ENCODE measurements at places on chromosomes 2 and 18.

DNA sequence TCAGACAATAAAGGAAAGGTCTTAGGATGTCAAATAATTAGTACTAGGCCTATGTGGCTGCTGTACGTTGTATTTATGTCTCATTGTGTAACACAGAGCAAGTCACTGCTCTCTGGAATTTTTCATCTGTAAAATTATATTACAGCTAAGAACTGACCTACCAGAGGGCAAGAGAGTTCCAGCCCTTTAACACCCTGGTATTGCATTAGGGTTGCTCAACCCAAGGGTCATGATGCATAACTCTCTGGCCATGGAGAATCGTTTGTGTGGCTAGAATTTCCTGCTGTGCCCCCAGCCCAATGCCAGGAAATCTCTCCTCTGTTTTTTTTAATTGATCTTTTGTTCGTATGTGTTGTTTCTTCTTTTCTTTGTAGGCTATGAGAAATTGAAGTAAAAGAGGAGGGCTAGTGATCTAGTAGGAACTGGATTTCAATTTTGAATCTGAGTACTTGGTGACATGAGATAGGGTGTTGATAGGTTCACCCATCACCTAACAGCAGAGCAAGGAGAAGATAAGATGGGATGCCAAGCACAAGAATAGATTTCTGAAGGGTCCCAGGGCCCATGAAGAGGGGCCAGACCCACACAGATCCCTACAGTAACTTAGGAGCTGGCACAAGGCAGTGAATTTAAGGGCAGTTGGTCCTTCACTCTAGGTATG, 571.2 kb upstream of the TNP1 start:
- no peak for DNase-seq

- no peak for DNase-seq
These were observed 18.8 kb upstream of the GPR17 start for GRCh38 chr2:127626917-127627739.

DNA sequence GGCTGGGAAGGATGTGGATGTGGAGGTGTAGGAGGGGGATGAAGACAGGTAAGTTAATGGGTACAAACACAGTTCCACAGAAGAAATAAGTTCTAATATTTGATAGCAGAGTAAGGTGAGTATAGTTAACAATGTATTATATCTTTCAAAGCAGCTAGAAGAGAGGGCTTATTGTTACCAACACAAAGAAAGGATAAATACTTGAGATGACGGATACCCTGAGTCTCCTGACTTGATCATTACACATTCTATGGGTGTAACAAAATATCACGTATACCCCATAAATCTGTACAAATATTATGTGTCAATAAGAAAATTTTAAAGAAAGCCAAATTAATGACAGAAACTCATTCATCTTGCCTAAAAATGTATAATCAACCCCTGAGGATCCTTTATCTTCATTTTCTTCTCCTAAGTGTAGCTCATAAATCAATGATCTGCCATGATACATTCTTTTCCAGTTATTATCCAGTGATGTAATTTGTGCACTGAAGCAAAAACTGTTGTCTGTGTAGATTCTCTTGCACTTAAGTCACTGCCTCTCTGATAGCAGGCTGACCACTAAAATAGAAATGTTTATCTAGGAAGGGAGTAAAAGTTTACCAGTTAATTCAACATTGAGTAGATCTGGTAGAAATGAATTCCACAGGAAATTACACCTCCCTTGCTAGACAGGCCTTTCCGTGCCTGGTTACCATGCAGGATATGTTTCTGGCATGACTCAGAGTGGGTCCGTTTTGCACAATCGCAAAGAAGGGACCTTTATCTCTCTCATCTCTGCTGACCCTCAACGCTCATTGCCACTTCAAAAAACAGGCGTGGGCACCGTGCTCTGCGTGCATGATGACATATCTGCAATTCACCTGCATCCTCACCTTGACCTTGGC, 249.7 kb upstream of the NCKAP5 start:
- no peak for DNase-seq

GRCh38 chr2:154551649-154552048, 146.8 kb upstream of the KCNJ3 start:
- DNase-seq: no peak

DNA sequence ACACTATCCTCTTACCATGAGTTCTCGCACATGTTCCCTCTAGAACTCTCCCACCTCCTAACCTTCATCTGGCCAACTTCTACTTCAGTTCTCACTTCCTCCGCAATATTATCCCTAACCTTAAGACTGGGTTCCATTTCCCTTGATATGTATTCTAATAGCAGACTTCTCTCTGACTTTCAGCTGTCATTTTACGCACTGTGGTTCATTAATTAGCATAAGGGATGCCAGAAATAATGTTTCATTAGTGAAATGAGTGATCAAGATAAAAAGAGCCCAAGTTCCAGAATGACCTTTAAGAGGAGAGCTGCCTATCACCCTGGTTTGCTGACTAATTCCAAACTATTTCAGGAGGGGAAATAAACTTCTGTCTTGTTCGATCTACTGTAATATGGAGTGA, 108.6 kb upstream of the CCDC150 start:
- no peak for DNase-seq

- DNase-seq: no peak
These were observed 242.1 kb downstream of the GLI2 start for GRCh38 chr2:120977582-120978358.

DNA sequence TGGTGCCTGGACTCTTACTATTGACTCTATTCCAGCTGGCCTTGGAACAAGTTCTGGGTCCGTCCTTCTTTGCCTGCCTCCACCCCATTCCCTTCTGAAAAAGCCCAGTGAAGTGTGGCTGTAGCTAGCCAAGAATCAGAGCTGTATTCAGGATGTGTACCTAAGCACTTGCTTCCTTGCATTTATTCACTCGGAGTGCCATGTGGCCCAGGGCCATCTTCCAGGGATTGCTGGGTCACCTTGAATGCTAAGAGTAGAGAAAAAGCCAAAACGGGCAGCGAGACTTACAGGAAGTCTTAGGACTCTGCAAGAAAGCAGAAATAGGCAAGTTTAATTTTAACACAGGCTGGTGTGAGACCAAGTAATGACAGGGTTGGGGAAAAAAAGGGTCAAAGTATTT, 4.1 kb downstream of the ITGA6 start:
- no peak for DNase-seq

- DNase-seq: no peak
These were observed 333.8 kb upstream of the TNP1 start for GRCh38 chr2:217193431-217194340.

DNA sequence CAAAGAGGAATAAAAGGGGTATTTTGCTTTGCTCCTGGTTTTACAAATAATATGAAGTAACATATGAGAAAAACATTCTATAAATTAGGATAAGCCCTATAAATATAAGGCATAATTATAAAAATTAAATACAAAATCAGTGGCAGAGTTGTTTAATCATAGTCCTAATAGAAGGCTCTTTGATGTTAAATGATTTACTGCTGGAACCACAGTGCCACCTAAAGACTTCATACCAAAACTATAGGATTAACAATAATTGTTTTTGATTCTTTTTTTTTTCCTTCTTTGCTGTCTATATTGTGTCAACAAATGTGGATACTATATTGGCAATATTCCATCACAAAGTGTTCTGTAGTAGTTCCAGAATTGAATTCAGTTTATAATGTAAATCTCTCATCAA, 837.7 kb upstream of the SLC39A10 start:
- DNase-seq: no peak

DNA sequence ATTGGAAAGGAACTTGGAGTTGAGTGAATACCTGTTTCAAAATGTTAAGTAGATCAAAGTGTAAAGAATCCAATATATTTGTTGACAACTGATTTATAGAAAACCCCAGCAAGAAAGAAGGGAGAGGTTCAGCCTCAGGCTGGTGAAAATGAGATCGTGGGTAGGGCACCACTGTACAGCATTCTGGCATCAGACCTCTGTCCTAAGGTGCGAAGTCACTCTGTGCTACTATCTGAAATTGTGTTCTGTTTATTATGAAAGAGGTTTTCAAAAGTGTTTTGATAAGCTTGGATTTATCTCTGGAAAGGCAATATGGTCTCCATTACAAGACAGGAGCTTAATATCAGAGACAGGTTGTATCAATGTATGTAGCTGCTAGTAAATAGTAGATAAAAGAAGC, 80.5 kb upstream of the MAP4K3 start:
- DNase-seq: no peak

- no peak for DNase-seq
These were observed 87.4 kb upstream of the KLF7 start for GRCh38 chr2:207252979-207253645.

GRCh38 chr2:129334696-129335410, 644.6 kb upstream of the RAB6C start:
- no peak for DNase-seq

GRCh38 chr2:216335252-216335651, 37.0 kb downstream of the MARCHF4 start:
- no peak for DNase-seq

DNA sequence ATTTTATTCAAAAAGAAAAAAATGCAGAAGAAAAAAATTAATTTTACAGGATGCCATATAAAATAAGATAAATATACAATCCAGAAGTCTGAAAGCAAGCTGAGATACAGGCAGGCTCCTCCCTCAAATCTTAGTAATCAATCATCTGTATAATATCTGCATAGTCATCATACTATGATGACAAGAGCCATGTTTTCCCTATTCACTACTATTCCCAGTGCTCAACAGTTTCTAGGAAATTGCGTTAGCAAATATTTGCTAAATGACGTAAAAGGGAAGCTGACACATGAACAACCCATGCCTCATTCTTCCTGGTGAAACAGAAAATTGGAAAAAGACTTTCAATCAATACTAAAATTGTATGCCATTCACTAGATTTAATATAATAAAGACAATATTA, 793.2 kb downstream of the SUCLG1 start:
- no peak for DNase-seq

GRCh38 chr2:171066110-171066509, 94.6 kb downstream of the TLK1 start:
- no peak for DNase-seq

DNA sequence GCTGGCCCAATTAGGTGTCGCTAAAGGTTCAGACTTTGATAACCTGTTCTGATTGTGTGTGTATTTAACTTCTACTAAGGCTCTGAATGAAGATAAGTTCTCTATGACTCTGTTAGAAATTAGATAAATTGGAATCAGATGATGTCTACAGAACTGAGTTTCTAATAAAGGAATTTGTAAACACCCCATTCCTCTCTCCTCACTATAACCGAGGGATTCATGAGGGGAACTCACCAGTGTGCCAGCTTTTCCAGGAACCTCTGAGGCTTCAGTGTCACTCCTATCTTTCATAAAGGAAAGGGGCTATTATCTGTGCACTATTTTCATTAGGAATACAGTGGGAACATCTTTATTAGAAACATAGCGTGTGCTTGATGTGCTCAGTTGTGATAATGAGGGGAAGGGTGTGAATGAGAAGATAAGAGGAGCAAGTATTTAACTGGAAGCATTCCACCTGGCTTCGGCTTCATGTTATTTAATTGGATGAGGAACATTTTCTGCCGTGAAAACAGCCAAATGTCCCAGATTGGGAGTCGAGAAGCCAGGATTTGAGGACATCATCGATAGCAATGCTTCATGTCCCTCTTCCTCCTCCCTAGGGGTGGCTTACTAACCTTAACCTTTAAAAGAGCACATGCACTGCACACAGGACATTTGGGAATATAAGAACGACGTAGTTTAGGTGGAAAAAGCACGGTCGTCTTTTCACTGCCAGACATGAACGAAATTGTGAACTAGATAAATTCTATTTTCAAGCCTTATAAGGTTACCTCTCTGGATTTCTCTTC, 84.8 kb upstream of the TCF4 start:
- DNase-seq: no peak

DNA sequence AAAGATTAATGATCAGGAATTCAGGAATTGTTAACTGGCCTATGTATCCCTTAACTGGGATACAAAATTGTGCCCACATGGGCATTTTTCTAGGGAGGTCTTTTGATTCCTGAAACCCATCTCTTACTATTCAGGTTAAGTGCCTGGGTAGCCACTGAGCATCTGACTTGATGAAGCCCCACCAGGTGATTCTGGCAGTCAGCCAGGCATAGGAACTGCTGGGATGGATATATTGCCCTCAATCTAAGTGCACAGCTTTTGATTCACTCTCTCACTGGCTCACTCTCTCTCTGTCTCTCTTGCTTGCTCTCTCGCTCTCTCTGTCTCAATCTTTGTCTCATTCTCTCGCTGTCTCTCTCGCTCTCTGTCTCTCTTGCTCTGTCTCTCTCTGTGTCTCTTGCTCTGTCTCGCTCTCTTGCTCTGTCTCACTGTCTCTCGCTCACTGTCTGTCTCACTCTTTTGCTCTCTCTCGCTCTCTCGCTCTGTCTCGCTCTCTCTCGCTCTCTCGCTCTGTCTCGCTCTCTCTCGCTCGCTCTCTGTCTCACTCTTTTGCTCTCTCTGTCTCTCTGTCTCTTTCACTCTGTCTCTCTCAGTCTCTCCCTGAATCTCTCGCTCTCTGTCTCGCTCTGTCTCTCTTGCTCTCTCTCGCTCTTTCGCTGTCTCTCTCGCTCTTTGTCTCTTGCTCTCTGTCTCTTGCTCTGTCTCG, 22.3 kb downstream of the INPP1 start:
- DNase-seq: no peak

- no peak for DNase-seq
These were observed 55.0 kb downstream of the CHST9 start for GRCh38 chr18:27130065-27130630.

All from activated CD8-positive, alpha-beta memory T cell treated with anti-CD3 and anti-CD28 coated beads, Interleukin-2, amount 50 U/mL, for 48 hours (primary cell).